ENCODE measurements at places on chromosomes 13 and 19.

DNA sequence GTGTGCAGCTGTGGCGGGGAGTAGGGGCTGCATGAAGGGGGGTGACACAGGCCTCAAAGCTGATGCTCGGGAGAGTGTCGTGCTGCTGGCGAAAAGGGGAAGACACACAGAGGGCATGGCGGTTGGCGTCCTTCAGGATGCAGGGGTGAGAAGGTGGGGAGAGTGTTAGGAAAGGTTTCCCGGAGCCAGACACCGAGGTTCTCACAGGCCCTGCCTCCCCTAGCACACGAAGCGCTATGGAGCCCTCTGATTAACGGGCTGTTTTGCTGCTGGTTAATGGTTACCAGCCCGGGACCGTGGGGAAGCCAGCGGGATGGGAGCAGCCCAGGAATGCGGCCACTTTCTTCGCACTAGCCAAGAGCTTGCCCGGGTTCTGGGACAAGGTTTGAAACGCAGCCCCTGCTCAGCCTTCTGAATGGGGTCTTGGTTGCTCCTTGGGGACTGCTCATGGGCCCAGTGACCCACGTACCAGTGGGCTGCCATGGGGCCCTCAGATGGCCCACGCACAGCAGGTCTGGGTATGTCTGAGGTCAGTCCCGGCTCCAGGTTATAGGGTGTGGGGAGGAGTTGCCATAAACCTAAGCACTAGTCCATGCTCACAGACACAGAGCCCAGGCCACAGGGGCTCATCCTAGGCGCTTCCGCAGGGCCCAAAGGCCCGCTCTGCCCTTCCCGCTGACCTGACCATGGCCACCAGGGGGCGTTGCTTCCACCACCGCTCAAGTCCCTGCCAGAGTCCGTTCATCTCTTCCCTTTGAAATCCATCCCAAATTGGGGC lies 31.3 kb upstream of the ISYNA1 start:
- DNase-seq, result no peak

GRCh38 chr13:111480976-111481375 lies 160.5 kb downstream of the TEX29 start:
- peak; percentile 19 for DNase-seq

GRCh38 chr13:102892503-102892902 lies 46.7 kb downstream of the ERCC5 start:
- no peak for DNase-seq

GRCh38 chr19:43638214-43638994 lies 1.2 kb downstream of the CADM4 start:
- no peak for DNase-seq

GRCh38 chr13:101149735-101150384 lies 266.4 kb downstream of the NALCN start:
- DNase-seq, result no peak

DNA sequence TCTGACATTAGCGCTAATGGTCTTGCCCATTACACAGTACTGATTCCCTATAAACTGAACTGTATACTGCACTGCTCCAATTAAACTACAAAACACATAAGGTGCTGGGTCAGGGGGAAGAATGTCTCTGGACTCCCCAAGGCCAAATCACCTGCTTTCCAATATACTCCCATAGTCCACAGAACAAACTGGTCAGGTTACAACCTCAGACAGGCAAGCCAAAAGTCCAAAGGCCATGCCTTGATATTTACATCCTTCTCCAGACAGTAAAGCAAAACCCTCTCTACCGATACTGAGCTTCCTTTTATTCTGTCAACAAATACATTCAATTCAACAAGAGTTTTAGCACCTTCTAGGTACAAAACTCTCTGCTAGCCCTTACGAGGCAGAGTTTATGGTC lies 8.9 kb downstream of the ZNF541 start:
- DNase-seq, result no peak

GRCh38 chr19:1815605-1816529 lies 3.8 kb upstream of the ATP8B3 start:
- no peak for DNase-seq

DNA sequence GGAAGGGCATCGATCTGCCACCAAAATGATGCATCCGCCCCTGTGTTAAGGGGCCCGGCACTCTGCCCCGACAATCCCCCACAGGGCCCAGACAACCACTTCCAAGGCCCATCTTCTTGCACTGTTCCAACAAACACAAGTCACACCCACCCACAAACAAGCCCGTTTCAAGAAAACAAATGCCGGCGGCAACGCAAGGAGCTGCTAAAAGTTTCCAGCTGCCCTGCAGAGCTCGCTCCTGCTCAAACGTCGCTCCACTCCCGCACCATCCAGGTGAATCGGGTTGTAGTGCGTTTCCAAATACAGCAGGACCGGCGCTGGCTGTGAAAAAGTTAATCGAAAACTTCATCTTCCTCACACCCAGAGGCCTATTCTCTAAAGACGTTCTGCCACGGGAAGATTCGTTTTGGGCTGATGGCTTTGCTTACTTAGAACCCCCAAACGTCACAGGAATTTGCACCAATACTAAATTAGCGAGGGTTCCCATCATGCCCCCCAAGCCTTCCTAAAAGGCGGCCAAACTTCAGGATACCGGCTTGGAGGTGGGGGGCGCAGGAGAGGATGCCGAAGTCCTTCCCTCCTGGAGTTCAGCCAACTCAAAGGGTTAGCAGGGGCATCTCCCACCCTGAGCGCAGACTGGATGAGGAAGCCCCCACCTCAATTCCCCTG lies 107.4 kb upstream of the DOCK9 start:
- no peak for DNase-seq

DNA sequence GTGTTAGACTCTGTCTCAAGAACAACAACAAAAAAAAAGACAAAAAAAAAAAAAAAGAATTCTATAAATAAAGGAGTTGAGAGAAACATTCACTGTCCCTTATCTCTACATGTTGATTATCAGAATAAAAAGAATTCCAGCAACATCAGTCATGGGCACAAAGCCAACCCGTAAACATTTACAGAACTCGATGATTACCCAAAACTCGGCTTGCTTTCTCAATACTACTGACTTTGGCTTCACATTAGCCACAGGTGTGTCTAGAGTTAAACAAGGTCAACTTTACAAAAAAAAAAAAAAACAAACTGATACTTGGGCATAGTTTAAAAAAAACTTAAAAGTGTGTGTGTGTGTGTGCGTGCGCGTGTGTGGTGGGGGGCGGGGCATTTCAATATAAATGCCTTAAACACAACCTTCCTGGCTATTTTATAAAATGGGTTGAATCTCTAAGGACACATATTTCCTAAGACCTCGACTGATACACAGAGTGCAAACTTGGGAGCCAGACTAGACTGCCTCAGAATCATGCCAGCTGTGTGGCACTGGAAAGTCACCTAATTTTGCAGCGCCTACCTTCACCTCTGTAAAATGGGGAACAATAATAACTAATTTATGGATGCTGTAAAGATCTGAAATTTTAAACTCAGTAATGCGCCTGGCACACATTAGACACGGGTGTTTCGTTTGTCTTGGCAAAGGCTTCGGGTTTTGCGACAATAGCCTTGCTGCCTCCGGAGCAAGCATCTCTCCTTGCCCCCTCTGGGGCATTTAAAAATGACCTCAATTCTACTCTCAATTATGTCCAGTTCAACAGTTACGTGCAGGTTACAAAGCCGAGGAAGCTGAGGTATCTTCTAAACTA lies 922 bp downstream of the EBPL start:
- no peak for DNase-seq
